ENCODE measurements at places on chromosomes 6 and 20. TPM values are rescaled to one million over a fixed set of nuclear protein-coding genes. Genes with fewer than 3 reads are reported as not detected.

DNA sequence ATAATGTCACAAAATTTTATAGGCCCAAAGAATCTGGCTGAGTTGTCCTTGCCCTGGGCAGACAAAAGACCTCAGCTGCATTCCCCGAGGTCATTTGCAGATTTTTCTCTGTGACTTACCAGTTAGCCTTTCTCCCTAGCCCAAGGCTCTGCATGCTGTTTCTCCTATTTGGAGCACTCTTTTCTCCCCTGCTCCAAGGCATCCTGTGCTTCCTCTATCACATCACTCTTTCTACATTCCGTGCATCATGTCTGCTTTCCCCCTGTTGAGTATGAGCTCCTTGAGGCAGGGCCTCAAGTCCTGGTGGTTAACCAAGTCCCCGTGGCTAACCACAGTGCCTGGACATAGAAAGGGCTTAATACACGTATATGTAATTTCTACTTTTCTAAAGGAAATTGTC is 593 bp upstream of the GSTA3 start:
- no peak for DNase-seq

ERVFRD-1 gene
- 0.05 TPM for polyA plus RNA-seq

GRCh38 chr20:33337531-33338165 is 54.6 kb downstream of the BPIFB1 start:
- no peak for DNase-seq

GRCh38 chr6:94862112-94862511 is 715.2 kb upstream of the MANEA start:
- no peak for DNase-seq

TTI1 gene
- 11.4 TPM for polyA plus RNA-seq

SPTLC3 gene
- polyA plus RNA-seq = 4.2 TPM

DNA sequence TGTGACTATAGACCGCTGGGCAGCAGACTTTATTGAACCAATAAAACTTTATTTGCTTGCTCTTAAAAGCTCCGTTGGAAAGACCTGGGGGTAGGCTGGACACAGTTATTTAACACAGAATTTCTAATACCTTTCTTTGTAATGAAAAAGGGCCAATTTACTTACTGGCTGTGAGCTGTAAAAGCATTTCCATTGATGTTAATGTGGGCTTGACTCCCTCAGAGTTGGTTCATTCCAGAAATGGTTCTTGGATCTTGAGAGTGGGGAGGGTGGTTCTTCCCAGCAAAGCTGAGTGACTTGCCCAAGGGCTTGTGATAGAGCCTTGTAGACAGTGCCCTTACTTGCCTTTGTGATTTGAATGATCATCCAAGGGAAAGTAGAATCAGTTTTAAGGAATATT is 100.6 kb downstream of the SOX4 start:
- DNase-seq = no peak

- no peak for DNase-seq
Measured at GRCh38 chr20:57675773-57676172, 34.0 kb downstream of the PMEPA1 start.

Data from right cardiac atrium (tissue), 5 donors.